ENCODE measurements at places on chromosomes 5 and 9. TPM values are rescaled to one million over a fixed set of nuclear protein-coding genes. Genes with fewer than 3 reads are reported as not detected.

The NIPAL4 gene
- total RNA-seq, result 0.51 TPM

The CHD1 gene
- 51.3 TPM for total RNA-seq

The TMEM252 gene
- not detected for total RNA-seq

The NEUROG1 gene
- not detected for total RNA-seq

The PCDHGC3 gene
- total RNA-seq, result 41.5 TPM

The C1QTNF2 gene
- total RNA-seq, result 3.0 TPM

The SLC6A18 gene
- not detected for total RNA-seq

The ENC1 gene
- total RNA-seq, result 66.7 TPM

The SPAG8 gene
- 0.65 TPM for total RNA-seq

The SLC6A3 gene
- total RNA-seq, result not detected

DNA sequence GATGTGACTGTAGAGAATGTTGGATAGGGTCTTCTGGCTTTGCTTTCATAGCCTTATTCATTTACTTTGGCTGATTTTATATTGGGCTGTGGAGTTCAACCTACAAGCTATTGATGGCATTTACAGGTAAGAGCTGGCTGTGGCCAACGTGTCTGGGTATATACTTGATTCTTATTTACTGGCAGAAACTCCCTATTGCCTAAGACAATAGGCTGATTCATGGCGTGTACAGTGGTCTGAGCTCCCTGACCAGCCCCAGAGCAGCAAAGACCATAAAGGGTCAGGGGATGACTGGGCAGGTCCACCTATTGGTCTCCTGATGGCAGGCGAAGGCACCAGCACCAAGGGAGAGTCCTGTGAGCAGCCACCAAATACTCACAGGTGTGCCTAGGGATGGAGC, 190.2 kb upstream of the DMRTA1 start:
- no peak for DNase-seq

GRCh38 chr9:115923410-115923809, 230.2 kb upstream of the PAPPA start:
- DNase-seq, result no peak

- no peak for DNase-seq
Measured at GRCh38 chr9:19498015-19498414, 89.2 kb downstream of the ACER2 start.

- peak; percentile 38 for DNase-seq
Measured at GRCh38 chr5:8184455-8185063, 315.6 kb downstream of the MTRR start.

DNA sequence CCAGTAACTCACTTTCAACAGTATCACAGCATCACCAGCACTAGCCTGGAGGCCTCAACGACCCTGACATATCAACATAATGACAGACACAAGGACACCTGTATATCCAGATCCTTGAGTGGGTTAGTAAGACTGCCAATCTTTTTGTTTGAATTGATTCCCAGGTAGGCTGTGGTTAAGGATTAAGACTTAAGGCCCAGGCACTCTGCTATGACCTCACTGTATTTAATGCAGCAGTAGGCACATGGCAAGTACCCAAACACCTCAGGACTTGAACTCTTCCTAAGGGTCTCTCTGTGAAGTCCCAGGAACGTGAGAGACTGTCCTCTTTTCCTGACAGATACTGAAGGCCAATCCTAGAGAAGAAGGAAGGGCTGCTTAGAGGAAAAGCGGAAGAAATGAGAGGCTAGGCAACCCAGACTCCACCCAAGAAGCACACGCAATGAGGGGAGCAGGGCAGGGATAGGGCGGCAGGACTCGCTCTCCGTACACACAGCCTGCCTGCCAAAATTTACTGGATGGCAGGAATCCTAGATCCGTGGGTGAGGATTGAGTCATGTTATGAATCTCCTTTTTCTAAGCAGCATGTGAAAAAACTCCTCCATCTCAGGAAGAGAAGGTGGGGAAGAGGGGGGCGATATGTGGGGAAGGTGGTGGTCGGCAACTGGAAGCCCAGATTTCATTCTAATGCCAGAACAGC, 93.4 kb downstream of the SIL1 start:
- DNase-seq, result peak; percentile 89

DNA sequence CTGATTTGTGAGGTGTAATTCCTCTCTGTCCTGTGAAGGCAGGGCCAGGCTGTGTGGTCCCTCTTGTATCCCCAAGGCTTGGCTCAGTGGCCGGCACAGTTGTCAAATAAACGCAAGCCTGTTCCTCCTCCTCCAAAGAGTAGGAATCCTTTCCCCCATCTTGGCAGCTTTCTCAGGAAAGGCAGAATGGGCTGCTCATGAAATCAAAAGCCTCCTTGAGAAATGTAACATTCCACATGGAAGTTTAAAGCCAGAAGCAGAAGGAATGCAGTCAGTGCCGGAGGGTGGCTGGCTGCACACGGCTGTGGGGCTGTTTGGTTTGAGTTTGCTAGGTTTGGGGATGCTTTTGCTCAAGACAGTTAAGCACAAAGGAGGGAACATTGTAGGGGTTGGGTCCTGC, 34.5 kb upstream of the MED10 start:
- no peak for DNase-seq

DNA sequence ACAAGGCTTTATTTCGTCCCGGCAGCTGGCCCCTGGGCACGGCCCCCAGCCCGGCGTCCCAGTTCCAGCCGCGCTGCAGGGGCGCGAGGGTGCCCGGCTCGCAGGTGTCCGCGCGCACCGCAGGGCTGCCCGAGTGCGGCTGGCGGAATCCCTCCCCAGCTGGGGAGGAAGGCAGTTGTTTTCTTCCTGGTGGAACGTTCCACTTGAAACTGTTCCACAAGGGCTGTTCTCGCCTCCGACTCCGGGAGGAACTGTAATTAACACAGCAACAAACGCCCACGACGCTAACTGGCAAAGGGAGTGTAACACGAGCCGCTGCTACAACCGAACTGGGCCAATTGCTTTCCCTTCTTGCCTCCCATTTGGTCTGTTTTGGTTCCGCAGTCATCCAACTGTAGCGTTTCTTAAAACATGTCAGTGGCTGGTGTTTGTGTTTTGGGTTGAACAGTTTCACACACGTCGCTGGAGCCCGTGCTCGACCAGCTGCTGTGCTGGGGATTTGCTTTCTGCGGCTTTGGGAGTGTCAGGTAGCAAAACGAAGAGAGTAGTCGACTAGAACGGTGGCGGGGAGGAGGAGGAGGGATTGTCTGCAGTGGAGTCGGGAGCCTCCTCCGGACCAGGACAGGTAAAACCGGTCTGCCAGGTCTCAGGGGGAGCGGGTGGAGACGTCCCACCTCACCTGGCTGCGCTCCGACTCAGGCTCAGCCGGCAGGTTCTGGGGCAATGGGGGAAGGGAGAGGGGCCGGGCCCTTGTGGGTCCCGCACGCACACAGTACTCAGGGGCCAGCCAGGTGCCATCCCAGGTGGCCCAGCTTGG, 131.6 kb upstream of the NIPBL start:
- peak; percentile 60 for DNase-seq

GRCh38 chr9:134331186-134332025, 5.2 kb downstream of the RXRA start:
- no peak for DNase-seq

GRCh38 chr9:77907585-77907984, 124.0 kb downstream of the GNAQ start:
- no peak for DNase-seq

DNA sequence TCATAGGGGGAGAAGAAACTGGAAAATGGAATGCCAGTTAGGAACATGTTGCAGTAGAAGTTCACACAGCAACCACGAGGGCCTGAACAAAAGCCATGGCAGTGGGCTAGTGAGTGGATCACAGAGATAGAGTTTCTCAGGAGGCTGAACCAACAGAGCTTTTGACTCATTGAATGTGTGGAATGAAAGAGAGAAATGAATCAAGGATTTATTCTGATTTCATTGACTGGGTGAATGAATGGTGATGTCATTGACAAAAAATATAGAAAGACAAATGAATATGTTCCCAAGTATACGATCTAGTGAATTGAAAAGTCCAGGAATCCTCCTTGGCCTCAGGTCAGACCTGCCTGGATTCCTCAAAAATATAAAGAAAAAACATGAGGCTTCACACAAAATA, 99.2 kb downstream of the ZNF462 start:
- DNase-seq, result no peak

Measured in Daoy (cell line).